ENCODE measurements at places on chromosomes 6 and 20. TPM values are rescaled to one million over a fixed set of nuclear protein-coding genes. Genes with fewer than 3 reads are reported as not detected.
A peak's percentile ranks its signal among the peaks of the same experiment; 100 is the strongest.

DNA sequence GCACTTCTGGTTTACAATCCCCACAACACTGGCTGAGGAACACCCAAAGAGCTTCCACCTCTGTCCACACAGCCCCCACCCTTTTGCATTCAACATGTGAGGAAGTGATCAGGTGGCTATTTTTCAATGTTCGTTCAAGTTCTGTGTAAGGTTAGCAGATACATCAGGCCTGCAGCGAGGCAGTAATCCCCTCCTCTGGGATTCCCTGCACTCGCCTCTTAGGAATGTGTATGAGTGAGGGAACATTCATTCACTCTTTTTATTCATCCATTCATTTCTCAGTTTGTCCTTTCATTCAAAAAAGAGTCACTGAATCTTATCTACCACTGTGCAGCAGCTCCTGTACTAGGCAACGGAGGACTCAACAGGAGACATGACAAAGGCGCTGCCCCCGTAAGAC is 236.4 kb upstream of the PRDM1 start:
- H3K27ac ChIP-seq = no peak overlapping the region
- H3K27me3 ChIP-seq = no peaks in the 10 kb centered on the region
- H3K4me3 ChIP-seq = no peak overlapping the region
- H3K4me1 ChIP-seq = no peaks in the 10 kb centered on the region

Gene SULF2
- total RNA-seq = 0.96 TPM

- no peak overlapping the region for H3K27ac ChIP-seq
- H3K36me3 ChIP-seq = peaks cover 32% of the 10 kb centered on the region
- no peak for DNase-seq
- H3K27me3 ChIP-seq = no peaks in the 10 kb centered on the region
- no peak overlapping the region for H3K4me3 ChIP-seq
Observed at GRCh38 chr20:58420798-58421496, 31.9 kb downstream of the VAPB start.

Gene FAM162B
- total RNA-seq = not detected

Gene PCSK2
- total RNA-seq = not detected

- H3K27me3 ChIP-seq = no peaks in the 10 kb centered on the region
- peaks cover 80% of the 10 kb centered on the region for H3K4me1 ChIP-seq
- H3K4me3 ChIP-seq = peak overlapping the region; percentile 75
Observed at GRCh38 chr6:2876210-2877056, 26.7 kb downstream of the SERPINB9 start.

- H3K27ac ChIP-seq = no peak overlapping the region
- DNase-seq = no peak
- H3K36me3 ChIP-seq = no peaks in the 10 kb centered on the region
- H3K4me3 ChIP-seq = no peak overlapping the region
- H3K4me1 ChIP-seq = peaks cover 3% of the 10 kb centered on the region
Observed at GRCh38 chr6:3330199-3330598, 71.5 kb downstream of the PSMG4 start.

DNA sequence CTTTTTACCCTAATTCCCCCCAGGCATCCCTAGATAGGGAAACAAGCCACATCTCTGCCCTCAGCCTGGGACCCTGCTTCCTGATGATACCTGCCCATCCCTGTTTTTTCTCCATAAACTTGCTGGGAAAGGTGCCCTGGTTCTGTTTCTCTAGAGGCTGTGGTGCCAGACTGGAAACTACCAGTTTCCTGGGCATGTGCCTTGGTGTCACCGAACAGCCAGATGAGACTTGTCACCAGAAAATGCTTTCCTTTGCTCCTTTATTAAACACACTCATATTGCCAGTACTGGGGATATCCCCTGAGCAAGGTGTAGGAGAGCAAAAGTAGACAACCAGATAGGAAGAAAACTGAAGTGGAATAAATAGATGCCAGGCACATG is 16.8 kb downstream of the SRSF3 start:
- H3K27ac ChIP-seq = peak overlapping the region; percentile 87
- peaks cover 61% of the 10 kb centered on the region for H3K36me3 ChIP-seq
- no peak for DNase-seq
- peaks cover 52% of the 10 kb centered on the region for H3K4me1 ChIP-seq
- no peak overlapping the region for H3K4me3 ChIP-seq

- no peak for DNase-seq
- H3K36me3 ChIP-seq = no peaks in the 10 kb centered on the region
- H3K4me3 ChIP-seq = no peak overlapping the region
- H3K27ac ChIP-seq = no peak overlapping the region
- peaks cover 28% of the 10 kb centered on the region for H3K27me3 ChIP-seq
Observed at GRCh38 chr6:79755967-79756366, 124.8 kb downstream of the SH3BGRL2 start.

Gene PLN
- total RNA-seq = not detected

- H3K27me3 ChIP-seq = no peaks in the 10 kb centered on the region
- H3K36me3 ChIP-seq = peaks cover 25% of the 10 kb centered on the region
- H3K4me3 ChIP-seq = peak overlapping the region; percentile 85
- no peak overlapping the region for H3K27ac ChIP-seq
- peaks cover 34% of the 10 kb centered on the region for H3K4me1 ChIP-seq
Observed at GRCh38 chr6:4133941-4134838, 1.2 kb downstream of the ECI2 start.

- no peak overlapping the region for H3K4me3 ChIP-seq
- H3K4me1 ChIP-seq = peaks cover 7% of the 10 kb centered on the region
- no peak overlapping the region for H3K27ac ChIP-seq
- peak; percentile 48 for DNase-seq
- H3K27me3 ChIP-seq = peaks cover 30% of the 10 kb centered on the region
Observed at GRCh38 chr20:1005452-1006027, 3.4 kb upstream of the RSPO4 start.

DNA sequence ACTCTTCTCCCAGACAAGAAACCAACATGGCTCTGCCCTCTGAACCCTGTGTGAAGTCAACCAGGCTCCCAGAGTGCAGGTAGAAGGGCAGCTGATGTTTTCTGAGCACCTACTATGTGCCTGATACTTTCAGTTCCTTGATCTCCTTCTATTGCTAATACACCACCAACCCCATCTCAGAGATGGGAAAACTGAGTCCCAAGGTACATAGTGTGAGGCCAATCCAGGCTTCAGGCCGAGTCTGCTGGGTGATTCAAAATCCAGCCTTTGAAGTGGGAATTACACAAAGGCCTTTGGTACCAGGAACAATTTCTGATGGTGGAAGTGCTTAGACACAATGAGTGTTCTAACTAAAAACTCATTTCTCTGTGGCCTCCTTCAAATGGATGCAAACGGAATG is 96.3 kb downstream of the NFATC2 start:
- H3K27me3 ChIP-seq = no peaks in the 10 kb centered on the region
- DNase-seq = no peak
- no peak overlapping the region for H3K27ac ChIP-seq
- peaks cover 33% of the 10 kb centered on the region for H3K36me3 ChIP-seq
- H3K4me1 ChIP-seq = peaks cover 20% of the 10 kb centered on the region
- no peak overlapping the region for H3K4me3 ChIP-seq

DNA sequence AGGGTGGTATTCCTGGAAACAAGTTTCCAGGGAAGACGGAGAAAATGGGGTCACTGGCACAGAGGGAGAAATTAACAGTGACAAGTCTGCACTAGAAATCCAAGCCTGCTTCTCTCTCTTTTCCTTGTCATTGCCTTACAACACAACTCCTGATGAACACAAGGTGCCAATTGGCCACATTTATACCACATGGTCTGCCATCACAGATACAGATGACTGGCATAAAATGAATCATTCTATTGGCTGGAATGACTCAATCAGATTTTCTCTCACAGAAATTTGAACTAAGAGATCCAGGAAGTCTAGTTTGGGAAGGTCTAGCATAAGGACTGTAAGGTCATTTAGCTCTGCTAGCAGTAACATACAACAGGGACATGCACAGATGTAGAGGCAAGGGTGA is 190.3 kb downstream of the LINC00237 start:
- DNase-seq = no peak
- no peaks in the 10 kb centered on the region for H3K4me1 ChIP-seq
- H3K27me3 ChIP-seq = peaks cover 7% of the 10 kb centered on the region
- H3K4me3 ChIP-seq = no peak overlapping the region
- H3K36me3 ChIP-seq = no peaks in the 10 kb centered on the region

Data from activated naive CD4-positive, alpha-beta T cell treated with anti-CD3 and anti-CD28 coated beads for 36 hours (primary cell).